ENCODE measurements at places on chromosomes 1 and 21. TPM values are rescaled to one million over a fixed set of nuclear protein-coding genes. Genes with fewer than 3 reads are reported as not detected.

Gene CHAF1B
- total RNA-seq, result 3.1 TPM

Gene URB1
- 13.6 TPM for total RNA-seq

Gene LCE3D
- not detected for total RNA-seq

Gene CFHR5
- total RNA-seq, result not detected

Gene BSND
- not detected for total RNA-seq

Gene NME7
- total RNA-seq, result 32.6 TPM

Data from glomerular endothelial cell (primary cell).